ENCODE measurements at places on chromosomes 5 and 9.

- DNase-seq: no peak
These were observed 49.6 kb downstream of the ARHGAP26 start for GRCh38 chr5:142819825-142820224.

- DNase-seq: no peak
These were observed 69.2 kb upstream of the RPS23 start for GRCh38 chr5:82347201-82347865.

DNA sequence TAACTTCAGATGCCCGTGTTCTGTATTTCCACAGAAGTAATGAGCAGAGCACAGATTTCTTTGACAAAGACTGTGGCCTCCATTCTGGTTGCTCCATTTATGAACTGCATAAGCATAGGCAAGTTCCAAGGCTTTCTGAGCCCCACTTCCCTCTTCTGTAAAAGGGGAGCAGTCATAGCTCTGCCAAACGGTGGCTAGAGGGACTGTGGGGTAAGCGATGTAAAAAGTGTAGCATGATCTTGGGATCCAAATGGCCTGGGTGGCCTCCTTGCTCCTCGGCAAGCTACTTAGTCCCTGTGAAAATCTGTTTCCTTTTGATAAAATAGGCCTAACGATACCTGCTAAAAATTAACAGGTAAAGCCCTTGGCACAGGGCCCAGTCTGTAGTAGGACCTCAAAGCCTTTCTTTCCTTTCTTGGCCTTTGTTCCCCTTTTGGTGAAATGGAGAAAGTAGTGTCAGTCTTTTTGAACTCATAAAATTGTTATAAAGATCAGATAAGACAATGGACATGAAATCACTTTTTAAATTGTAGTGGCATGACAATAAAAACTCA is 646.6 kb downstream of the ACTL7B start:
- DNase-seq: no peak

DNA sequence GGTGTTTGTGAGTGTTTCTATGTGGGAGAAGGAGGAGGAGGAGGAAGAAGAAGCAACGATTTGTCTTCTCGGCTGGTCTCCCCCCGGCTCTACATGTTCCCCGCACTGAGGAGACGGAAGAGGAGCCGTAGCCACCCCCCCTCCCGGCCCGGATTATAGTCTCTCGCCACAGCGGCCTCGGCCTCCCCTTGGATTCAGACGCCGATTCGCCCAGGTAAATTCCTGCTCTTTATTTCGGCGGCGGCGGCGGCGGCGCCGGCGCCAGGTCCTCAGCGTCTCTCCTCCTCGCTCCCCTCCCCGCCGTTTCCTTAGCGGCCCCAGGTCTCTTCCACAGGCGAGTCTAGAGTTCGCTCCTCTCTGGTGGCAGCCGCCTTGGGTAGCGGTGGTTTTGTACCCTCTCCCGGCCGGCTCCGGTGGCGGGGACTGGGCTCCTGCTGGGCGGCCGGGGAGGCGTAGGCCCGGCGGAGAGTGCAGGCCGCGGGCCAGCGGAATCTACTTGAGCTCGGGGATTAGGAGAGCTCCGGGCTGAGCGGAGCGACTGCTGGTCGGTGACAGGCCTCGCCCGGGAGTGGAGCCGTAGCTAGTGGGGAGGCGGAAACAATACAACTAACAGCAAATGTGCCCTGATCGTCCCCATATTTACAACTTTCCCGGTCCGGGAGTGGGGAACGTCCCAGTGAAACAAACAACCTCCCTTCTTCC is 547 bp downstream of the NIPBL start:
- no peak for DNase-seq

GRCh38 chr9:121322037-121322736 is 47.9 kb downstream of the STOM start:
- DNase-seq: no peak

DNA sequence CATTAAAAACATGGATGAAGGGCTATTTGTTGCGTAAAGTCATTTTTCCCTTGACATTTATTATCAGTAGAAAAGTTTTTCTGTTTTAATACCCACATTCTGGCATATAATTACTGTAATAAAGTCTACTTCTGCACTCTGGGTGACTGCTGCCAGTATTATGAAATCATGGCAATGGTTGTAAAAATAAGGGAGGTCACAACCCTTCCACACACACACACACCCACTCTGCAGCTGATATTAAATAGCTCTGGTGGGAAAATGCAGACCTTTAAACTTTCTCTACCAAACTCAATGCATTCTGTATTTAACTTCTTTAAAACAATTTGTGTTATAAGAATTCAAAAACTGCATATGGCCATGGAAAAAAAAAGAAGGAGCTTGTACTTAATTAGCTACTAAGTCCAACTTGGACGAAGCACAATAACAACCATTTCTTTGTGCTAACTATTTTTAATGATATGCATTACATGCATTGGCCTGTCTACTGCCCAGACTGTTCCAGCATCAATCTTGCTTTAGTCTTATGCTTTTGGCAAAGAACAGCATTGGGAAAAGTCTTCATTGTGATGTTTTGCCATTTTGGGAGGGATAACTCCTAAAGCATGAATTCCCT is 137.6 kb upstream of the MAP3K1 start:
- no peak for DNase-seq

DNA sequence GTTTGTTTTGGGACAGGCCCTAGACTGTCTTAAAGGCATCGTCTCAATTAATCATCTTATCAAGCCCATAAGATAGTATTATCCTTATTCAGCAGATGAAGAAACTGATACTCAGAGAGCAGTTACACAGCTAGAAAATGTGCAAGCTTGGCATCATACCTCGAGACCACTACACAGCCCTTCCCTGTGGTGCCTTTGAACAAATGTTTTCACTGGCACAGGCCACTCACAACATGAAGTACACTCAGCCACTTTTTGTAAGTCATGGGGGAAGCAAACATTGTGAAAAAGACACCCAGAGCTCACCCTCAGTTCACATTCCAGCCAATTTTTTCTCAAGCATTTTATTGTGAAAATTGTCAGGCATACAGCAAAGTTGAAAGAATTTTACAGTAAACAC is 122.5 kb downstream of the WDR41 start:
- no peak for DNase-seq

DNA sequence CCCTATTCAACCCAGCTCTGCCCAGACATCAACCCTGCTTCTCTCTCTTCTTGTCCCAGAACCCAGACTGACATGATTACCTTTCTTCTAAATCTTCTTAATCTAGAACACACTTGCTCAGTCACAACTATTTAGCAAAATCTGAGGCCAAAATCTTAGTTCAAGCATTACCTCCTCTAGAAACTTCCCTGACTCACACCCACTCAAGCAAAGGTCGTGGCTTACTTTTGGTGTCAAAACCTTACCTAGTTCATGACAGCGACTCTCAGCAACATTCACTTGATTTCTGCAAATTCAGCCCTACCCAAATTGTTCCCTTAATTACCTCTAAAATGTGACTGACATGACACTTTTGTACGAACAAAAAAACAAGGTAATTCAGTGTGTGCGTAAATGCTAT is 130.2 kb downstream of the TLE1 start:
- DNase-seq: no peak

- DNase-seq: no peak
These were observed 13.9 kb upstream of the SELENOP start for GRCh38 chr5:42825422-42826148.

- no peak for DNase-seq
These were observed 38.6 kb upstream of the NOTCH1 start for GRCh38 chr9:136584401-136584932.

DNA sequence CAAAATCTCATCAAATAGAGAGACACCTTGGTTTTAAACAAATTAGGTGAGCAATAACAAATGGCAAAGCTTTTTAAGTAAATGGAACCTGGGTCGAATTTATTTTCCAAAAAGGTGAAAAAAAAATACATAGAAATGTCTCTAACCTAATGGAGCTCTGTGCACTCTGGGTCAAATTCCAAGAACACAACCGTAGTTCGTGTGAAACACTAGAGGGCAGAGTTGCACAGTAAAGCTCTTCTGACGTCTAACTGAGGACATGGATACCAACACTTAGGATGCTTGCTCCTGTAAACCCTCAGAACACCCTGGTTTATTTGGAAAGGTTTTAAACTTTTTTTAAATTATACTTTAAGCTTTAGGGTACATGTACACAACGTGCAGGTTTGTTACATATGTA is 18.9 kb downstream of the MARCHF11 start:
- no peak for DNase-seq
